CD4-positive, alpha-beta T cell treated with Interleukin-21 for 1 hour (primary cell): ENCODE measurements at places on chromosomes 11 and 22.

DNA sequence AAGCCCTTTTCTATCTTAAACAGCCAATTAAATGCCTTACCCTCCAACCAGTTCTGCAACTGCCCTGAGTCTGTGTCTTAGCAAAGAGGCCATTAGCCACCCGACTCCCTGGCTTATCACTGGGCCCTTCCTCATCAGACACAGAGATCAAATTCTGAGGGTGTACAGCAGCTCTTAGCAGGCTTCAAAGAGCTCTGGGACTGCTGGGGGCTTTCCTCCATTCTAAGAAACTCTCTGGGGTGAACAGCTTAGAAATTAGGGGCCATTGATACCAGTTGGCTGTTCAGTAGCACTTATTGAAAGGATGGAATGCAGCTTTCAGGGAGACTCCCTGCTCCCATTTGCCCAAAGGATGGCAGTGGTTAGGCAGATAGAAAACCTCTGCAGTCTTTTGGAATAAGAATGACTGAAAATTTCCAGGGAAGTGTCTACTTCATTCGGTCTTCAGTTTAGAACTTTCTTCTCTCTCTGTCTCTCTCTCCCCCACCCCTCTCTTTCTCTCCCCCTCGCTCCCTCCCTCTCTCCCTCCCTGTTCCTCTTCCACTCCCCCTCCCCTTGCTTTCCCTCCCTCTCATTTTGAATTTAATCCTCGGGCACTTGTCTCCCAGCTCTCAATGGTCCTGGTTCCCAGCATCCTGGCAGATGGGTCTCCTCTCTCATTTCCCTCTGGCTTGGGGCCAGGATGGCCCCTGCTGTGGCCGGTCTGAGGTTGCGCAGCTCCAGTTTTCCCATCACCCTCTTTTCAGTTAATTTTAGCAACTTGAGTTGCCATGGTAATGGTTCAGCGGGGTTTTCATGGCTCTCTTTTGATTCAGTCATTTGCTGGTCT is 76.4 kb downstream of the COMMD9 start:
- DNase-seq: no peak

GRCh38 chr11:63478896-63479295 is 12.1 kb downstream of the PLAAT5 start:
- peak; percentile 75 for DNase-seq

- peak; percentile 74 for DNase-seq
These were observed 5.4 kb upstream of the TXN2 start for GRCh38 chr22:36486619-36487384.

- DNase-seq: no peak
These were observed 67.1 kb upstream of the GRAMD1B start for GRCh38 chr11:123362941-123363340.

DNA sequence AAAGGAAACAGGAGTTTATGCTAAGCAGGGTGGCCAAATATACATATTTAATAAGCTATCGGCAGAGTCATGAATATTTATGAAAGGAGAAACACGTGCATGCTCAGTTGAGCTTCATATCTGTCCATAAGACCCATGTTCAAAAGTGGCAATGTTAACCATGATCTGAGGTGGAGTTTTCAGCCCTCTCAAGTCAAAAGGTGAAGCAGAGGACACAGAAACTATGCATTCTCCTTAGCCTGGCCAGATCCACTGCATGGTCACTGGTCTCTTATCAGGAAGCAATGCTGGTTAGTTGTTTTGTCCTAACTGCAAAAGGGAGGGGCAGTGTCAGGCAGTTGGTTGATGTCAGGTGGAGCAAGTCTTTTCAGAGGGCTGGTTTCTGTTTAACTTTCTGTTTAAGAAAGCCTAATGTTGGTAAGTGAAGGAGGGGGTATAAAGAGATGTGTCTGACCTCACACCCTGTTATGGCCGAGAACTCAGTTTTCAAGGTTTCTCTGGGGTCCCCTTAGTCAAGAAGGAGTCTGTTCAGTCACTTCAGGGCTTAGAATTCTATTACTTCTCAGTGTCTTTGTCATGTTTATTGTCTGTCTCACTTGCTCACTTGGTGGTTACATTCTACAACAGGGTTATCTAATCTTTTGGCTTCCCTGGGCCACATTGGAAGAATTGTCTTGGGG is 5.5 kb upstream of the SELENOH start:
- DNase-seq: no peak

GRCh38 chr11:19110295-19110694 is 6.7 kb upstream of the ZDHHC13 start:
- no peak for DNase-seq

GRCh38 chr11:122843281-122844141 is 5.2 kb downstream of the CRTAM start:
- peak; percentile 72 for DNase-seq

DNA sequence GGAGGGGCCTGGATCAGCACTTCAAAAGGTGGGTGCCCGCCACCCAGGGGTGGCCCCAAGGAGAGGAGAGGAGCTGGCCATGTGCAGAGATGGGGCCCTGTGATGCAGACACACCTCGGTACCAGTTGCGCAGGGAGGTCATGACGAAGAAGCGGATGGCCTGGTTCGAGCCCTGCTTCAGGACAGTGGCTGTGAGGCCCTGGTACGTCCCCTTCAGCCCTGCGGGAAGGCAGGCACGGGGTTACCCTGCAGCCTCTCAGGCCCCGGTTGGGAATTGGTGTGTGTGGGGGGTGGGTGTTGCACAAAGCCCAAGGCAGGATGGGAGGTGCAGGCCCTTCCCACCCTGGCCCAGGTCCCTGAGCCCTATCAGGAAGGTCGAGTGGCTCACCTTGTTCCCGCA is 1.8 kb downstream of the SLC25A1 start:
- no peak for DNase-seq

GRCh38 chr11:94271885-94272372 is 32.5 kb upstream of the IZUMO1R start:
- no peak for DNase-seq

GRCh38 chr22:46657996-46658947 is 38.1 kb downstream of the GRAMD4 start:
- no peak for DNase-seq

DNA sequence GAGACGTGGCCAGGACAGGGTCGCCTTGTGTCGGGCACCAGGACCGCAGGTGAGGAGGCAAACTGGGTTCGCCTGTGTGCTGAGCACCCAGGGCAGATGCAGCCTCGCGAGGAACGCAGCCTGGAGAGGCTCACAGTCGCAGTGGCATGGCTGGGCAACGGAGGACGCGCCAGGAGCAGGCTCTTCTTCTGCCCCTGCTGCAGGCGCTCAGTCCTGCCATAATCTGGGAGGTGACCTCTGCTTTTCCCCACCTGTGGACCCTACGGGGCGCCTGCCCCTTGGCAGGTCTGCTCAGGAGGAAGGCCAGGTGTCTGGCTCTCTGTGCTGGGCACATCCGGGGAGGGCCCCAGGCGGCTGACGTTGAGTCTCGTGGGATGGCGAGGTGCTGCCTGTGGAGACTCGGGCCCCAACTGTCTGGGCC is 1136.2 kb downstream of the BRD1 start:
- no peak for DNase-seq

DNA sequence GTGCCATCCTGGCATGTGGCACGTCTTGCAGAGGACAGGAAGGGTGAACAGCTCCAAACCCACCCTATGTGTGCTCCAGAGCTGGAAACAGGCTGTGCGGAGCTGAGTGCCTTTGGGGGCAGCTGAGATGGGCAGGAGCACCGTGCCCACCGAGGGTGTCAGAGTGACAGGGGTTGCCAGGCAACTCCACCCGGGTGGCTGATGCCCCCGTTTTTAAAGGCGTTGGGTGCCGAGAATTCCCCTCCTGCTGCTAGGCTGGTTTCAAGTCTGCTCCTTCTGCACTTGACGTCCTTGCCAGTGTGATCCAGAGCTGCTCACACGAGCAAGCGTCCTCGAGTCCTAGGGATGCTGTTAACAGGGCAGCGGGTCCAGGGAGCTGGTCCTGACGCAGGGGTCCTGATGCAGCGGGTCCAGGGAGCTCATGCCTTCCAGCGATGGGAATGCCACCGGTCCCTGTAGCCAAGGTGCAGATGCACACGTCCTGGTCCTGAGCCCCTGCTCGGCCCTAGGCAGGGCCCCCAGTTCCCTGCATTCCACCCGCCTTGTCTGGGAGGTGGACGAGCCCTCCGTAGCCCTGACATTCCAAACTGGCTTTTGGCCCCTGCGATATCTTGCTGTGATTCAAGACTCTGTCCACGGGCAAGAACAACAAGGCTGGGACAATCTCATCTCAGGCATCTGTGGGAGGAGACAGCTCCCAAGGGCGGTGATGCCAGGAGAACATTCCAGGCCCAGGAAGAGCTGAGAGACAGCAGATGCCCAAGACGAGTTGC is 4.9 kb downstream of the KCNQ1 start:
- no peak for DNase-seq

GRCh38 chr22:49538006-49538405 is 289.7 kb downstream of the BRD1 start:
- DNase-seq: no peak

- DNase-seq: peak; percentile 36
These were observed 385 bp downstream of the HARBI1 start for GRCh38 chr11:46616551-46617133.

- no peak for DNase-seq
These were observed 87.3 kb downstream of the SIK3 start for GRCh38 chr11:117010808-117011540.

DNA sequence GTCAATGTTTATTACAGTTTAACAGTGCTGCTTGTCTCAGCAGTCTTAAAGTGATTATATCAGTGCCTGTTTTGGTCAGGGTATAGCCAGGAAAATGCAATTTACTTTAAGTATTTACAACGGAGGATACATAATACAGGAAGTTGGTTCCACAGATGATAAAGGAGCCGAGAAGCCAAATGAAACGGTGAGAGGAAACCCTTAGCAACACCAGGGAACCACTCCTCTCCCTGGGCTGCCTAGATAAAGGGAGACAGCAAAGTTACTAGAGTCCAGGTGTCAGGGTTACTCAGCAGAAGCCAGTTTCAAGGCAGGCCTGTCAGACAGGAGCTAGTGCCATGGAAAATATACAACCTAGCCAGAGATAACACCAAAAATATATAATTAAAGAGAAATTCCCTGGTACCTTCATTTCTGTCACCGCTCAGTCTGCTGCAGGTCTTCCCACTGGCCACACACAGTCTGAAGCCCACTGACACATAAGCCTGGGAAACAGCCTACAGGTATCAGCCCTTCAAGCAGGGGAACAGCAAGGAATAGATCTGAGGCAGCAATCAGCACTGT is 55.5 kb downstream of the FAM76B start:
- no peak for DNase-seq

DNA sequence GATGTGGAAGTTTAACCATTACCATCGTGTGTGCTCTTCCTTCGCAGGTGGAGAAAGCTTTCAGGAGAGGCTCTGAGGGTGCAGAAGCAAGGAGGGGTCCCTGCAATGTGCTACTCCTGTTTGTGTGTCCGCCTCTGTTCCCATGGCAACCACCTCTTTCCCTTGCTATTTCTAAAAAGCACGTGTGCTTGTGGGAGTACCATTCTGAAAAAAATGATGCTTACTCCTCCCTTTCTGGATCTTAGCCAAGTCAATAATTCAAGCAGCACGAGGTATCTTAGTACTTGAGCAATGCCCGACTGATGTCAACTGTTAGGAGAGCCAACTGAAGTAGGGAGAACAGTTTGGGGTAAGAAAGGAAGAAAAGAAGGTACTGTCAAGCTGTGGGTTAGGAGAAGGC is 628.7 kb downstream of the NTM start:
- no peak for DNase-seq

DNA sequence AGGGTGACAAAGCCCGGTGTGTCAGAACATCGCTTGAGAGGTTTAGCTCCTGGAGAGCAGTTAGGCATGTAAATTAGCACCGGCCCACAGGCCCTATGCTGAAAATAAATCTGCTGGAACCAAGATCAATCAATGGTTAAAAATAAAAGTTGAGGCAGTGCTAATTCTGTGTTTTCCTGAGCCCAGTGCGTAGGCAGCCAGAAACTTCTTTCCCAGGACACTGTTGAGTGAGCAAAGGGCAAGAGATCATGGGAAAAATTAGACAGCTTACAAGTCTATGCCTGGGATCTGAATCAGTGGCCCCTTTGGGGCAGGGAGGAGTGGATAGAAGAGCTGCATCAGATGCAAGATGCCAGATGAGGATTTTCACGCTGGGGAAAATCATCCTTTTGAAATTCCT is 539.2 kb downstream of the BUD13 start:
- DNase-seq: no peak

- no peak for DNase-seq
These were observed 114.8 kb downstream of the CCDC81 start for GRCh38 chr11:86489442-86489841.

DNA sequence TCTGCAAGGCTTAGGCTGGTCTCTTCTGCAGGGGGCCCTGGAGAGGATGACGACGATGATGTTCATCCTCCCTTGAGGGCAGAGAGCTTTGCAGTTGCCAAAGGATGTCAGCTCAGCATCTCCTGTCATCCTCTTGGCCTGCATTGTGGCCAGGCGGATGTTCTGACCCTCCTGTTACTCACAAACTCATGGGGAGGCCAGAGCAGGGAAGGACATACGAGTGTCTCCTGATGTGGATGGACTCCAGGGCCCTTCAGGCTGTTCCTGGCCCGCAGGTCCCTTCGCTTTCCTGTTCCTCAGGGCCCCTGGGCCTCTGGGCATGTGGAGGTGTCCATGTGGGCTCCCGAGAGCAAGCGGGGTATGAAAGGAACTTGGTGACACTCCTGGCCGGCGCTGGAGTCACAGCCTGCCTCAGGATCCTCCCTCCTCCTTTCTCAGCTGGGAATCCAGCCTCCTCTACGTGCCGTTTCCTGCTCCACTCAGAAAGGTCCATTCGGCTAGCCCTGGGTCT is 8.5 kb downstream of the ADORA2A start:
- no peak for DNase-seq

DNA sequence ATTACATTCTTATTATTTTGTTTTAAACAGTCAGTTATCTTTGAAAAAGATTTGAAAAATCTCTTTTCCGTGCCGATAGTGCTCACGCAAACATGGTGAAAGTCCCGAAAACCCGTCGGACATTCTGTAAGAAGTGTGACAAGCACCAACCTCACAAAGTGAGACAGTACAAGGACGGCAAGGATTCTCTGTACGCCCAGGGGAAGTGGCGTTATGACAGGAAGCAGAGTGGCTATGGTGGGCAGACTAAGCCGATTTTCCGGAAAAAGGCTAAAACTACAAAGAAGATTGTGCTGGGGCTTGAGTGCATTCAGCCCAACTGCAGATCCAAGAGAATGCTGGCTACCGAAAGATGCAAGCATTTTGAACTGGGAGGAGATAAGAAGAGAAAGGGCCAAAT is 28.7 kb upstream of the CTSD start:
- peak; percentile 11 for DNase-seq

DNA sequence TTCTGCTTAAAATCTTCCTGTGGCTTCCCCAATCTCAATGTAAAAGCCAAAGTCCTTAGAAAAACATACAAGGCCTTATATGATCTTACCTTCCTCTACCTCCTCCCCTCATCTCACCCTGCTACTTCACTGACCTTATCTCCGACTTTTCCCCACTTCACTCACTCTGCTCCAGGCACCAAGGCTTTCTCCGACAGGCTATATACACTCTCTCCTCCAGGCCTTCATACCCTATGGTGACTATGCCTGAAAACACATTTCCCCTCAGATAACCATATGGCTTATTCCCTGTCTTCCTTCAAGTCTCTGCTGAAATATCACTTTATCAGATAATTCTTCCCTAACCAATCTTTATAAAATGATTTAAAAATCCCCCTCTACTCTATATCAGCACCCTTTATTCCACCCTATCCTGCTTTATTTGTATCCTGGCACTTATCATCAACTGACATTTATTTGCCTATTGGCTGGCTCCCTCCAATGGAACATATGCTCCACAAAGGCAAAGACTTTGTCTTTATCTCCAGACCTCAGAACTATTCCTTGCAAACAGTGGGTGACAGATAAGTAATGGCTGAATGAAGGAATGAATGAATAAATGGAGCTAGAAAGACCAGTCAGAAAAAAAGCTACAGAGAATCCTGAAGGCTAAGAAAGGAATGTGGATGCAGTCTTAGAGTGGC is 52.7 kb downstream of the PAK1 start:
- DNase-seq: no peak
